H9 (cell line): ENCODE measurements at places on chromosomes 2 and 18.
A peak's percentile ranks its signal among the peaks of the same experiment; 100 is the strongest.

- no peaks in the 10 kb centered on the region for H3K4me1 ChIP-seq
- no peak overlapping the region for H3K4me3 ChIP-seq
- no peak overlapping the region for H3K27ac ChIP-seq
- no peaks in the 10 kb centered on the region for H3K36me3 ChIP-seq
- H3K27me3 ChIP-seq: no peaks in the 10 kb centered on the region
- DNase-seq: no peak
Observed at GRCh38 chr2:102592601-102593000, 26.8 kb upstream of the SLC9A2 start.

GRCh38 chr18:13374468-13375301, 156.1 kb downstream of the LDLRAD4 start:
- H3K27me3 ChIP-seq: no peaks in the 10 kb centered on the region
- H3K36me3 ChIP-seq: no peaks in the 10 kb centered on the region
- H3K27ac ChIP-seq: no peak overlapping the region
- H3K4me1 ChIP-seq: no peaks in the 10 kb centered on the region
- DNase-seq: no peak

GRCh38 chr2:2644040-2644439, 313.0 kb upstream of the MYT1L start:
- H3K4me1 ChIP-seq: no peaks in the 10 kb centered on the region
- DNase-seq: no peak
- H3K36me3 ChIP-seq: no peaks in the 10 kb centered on the region; the same call in 1 of the 2 replicates
- no peak overlapping the region for H3K4me3 ChIP-seq

GRCh38 chr2:69575926-69576325, 67.6 kb downstream of the AAK1 start:
- no peak for DNase-seq
- no peaks in the 10 kb centered on the region for H3K36me3 ChIP-seq
- H3K4me3 ChIP-seq: no peak overlapping the region
- no peaks in the 10 kb centered on the region for H3K4me1 ChIP-seq
- no peak overlapping the region for H3K27ac ChIP-seq

DNA sequence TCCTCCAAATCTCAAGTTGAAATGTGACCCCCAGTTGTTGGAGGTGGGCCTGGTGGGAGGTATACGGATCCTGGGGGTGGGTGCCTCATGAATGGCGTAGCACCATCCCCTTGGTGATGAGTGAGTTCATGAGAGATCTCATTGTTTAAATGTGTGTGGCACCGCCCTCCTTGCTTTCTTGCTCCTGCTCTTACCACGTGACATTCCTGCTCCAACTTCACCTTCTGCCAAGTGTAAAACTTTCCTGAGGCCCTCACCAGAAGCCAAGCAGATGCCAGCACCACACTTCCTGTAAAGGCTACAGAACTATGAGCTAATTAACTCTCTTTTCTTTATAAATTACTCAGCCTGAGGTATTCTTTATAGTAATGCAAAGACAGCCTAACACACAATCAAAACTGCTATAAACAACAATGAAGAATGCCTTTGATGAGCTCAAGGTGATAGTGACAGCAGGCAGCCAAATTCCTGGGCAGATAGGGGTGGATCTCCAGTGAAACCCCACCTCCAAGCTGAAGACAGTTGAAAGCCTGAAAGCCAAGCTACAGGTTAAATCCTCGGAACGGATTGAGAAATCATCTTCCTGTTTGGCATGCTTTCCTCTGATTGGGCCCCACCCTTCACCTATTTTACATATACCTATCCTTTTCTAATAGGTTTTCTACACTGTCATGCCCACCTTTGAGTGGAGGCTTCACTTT, 26.9 kb downstream of the MCEE start:
- no peaks in the 10 kb centered on the region for H3K27me3 ChIP-seq
- peaks cover 9% of the 10 kb centered on the region; the same call in 1 of the 2 replicates for H3K4me1 ChIP-seq
- peak overlapping the region; percentile 69 for H3K27ac ChIP-seq

GRCh38 chr2:36861896-36862295, 104.4 kb downstream of the STRN start:
- no peak overlapping the region for H3K4me3 ChIP-seq
- no peak for DNase-seq
- H3K27ac ChIP-seq: no peak overlapping the region
- no peaks in the 10 kb centered on the region for H3K4me1 ChIP-seq
- no peaks in the 10 kb centered on the region for H3K27me3 ChIP-seq
